ENCODE measurements at places on chromosomes 3 and 15. TPM values are rescaled to one million over a fixed set of nuclear protein-coding genes. Genes with fewer than 3 reads are reported as not detected.

The PPP1R14D gene
- total RNA-seq = not detected

GRCh38 chr15:74725845-74726773 lies 781 bp upstream of the CYP1A1 start:
- peaks cover 45% of the 10 kb centered on the region for H3K27me3 ChIP-seq
- H3K4me1 ChIP-seq = no peaks in the 10 kb centered on the region
- no peak for DNase-seq

DNA sequence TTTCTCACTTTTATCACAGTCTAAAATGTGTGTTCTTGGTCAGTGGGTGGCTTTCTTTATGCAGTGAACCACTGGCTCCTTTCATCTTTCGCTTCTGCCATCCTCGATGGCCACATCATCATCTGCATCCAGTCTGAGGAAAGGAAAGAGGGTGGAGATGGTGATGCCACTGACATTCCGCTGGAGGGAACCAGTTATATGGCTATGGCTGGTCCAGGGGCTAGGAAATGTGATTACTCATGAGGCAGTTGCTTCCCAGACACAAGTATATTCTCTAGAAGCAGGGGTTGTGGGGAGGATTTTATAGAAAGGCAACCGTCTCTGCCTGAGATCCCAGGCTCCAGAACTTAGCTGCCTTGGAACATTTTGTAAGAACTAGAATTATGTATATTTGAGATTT lies 246.7 kb upstream of the AZI2 start:
- no peak overlapping the region for H3K27ac ChIP-seq
- H3K36me3 ChIP-seq = no peaks in the 10 kb centered on the region
- H3K4me1 ChIP-seq = no peaks in the 10 kb centered on the region
- H3K4me3 ChIP-seq = no peak overlapping the region
- H3K27me3 ChIP-seq = no peaks in the 10 kb centered on the region

DNA sequence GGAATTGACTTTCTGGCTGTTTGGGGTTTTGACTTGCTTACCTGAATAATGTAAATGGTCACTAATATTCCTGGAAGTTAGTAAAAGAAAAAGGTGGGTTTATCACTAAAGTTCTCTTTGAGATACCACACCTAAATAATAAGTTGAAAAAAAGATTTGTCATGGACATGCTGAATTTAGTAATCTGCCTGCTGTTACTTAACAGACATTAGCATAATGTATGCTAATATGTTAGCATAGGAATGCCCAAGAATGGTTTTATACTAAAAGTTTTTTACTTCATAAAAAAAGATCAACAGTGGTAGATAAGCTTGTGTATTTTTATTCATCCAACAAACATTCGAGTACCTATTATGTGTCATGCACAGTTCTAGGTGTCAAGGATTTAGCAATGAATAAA lies 36.5 kb downstream of the GMPS start:
- no peaks in the 10 kb centered on the region for H3K36me3 ChIP-seq
- no peak overlapping the region for H3K27ac ChIP-seq
- H3K4me1 ChIP-seq = no peaks in the 10 kb centered on the region
- DNase-seq = no peak
- H3K27me3 ChIP-seq = no peaks in the 10 kb centered on the region

The SNX22 gene
- total RNA-seq = 0.17 TPM

- H3K4me1 ChIP-seq = no peaks in the 10 kb centered on the region
- no peak for DNase-seq
- peaks cover 4% of the 10 kb centered on the region for H3K27me3 ChIP-seq
Measured at GRCh38 chr15:76912430-76912829, 7.3 kb upstream of the SCAPER start.

GRCh38 chr3:46670891-46671427 lies 22.5 kb downstream of the ALS2CL start:
- no peaks in the 10 kb centered on the region for H3K27me3 ChIP-seq
- no peak for DNase-seq
- peaks cover 4% of the 10 kb centered on the region for H3K4me1 ChIP-seq
- H3K36me3 ChIP-seq = no peaks in the 10 kb centered on the region
- no peak overlapping the region for H3K4me3 ChIP-seq

Measured in fibroblast of lung (primary cell).